Activated T-cell treated with anti-CD3 and anti-CD28 coated beads, Interleukin-2, amount 50 U/mL, for 72 hours (primary cell): ENCODE measurements at places on chromosomes 13 and 19.

- DNase-seq: no peak
Measured at GRCh38 chr13:97243915-97244781, 22.0 kb downstream of the MBNL2 start.

DNA sequence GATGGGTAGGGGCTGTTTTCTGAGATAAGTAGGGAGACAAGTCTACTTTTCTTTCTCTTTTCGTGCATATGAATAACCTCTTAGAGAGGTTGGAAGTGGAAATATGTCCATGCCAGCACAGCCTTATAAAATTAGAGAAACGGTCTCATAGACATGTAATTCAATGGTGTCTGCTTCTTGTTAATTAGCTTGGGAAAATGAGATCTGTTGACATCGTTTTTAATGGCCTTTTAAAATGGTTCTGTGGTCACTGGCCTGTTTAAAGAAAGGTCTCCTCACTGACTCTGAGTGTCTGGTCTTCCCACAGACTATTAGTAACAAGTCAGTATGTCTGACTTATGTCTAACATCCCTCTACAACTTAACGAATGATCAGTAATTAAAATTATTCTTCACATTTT, 487.1 kb downstream of the SLITRK6 start:
- no peak for DNase-seq

DNA sequence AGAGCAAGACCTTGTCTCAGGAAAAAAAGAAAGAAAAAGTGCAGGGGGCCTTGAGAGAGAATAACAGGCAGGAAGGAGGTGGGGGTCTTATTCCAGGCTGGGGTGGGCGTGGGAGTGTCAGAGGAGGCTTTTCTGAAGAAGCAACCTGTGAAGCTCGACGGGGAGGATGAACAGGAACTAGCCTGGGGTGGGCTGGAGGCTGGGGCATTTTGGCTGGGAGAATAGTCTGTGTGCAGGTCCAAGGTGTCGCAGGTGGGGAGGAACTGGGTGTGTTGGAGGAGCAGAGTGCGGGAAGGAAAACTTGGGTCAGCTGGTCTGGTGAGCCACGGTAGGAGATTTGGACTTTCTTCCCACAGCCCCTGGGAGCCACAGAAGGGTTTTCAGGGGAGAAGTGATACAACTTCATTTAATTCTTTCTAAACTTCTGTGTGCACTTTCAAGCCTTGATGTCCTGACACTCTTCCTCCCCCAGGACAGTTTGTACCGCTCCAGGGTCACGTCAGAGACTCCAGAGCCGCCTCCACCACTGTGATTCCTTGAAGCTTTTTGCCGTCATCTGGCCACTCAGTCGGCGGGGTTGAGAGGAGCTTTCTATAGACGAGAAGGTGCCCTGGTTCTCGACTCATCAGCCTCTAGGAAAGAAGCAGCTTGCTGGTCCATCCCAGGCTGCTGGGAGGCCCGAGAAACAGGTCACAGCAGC, 138.7 kb downstream of the SIPA1L3 start:
- no peak for DNase-seq

DNA sequence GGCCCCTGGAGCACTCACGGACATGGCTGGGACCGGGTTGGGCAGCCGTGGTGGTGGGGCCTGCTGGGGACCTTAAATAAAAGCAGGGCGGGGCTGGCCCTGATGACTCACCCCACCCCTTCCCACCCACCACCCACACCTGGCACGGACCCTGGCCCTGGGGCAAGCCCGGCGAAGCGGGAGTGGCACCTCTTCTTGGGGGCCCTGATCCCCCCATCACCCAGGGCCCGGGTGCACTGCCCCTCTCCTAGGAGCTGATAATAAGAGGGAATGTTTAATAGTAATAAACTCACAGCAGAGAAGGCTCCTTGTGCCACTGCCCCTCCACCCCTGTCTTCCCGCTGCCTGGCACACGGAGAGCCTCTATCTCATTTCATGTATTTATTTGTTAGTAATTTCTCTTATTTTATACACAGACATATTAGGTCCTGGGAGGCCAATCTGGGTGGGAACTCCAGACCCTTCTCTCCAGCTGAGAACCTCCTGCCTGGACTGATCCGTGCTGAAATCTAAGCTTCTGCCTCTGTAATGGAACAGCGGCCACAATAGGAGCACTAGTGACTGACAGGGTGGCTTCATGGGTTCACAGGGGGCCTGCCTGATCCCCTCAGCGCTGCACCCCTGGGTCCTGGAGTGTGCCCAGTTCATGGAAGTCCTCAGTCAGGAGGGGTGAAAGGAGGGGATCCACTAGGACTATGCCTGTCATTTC, at the start of gene LGALS7:
Gene LGALS7 (minus strand): TSS at position 49 of the 709 bp plus-strand sequence. CDS start 25 bp downstream, at position 24.
- DNase-seq: no peak

GRCh38 chr19:35135389-35135909, 590 bp upstream of the LGI4 start:
- peak; percentile 80 for DNase-seq

- no peak for DNase-seq
Measured at GRCh38 chr13:103351035-103351828, 285.0 kb upstream of the SLC10A2 start.

- DNase-seq: no peak
Measured at GRCh38 chr19:1411255-1412191, 4.1 kb downstream of the DAZAP1 start.

GRCh38 chr13:101178406-101178805, 237.9 kb downstream of the NALCN start:
- DNase-seq: no peak

DNA sequence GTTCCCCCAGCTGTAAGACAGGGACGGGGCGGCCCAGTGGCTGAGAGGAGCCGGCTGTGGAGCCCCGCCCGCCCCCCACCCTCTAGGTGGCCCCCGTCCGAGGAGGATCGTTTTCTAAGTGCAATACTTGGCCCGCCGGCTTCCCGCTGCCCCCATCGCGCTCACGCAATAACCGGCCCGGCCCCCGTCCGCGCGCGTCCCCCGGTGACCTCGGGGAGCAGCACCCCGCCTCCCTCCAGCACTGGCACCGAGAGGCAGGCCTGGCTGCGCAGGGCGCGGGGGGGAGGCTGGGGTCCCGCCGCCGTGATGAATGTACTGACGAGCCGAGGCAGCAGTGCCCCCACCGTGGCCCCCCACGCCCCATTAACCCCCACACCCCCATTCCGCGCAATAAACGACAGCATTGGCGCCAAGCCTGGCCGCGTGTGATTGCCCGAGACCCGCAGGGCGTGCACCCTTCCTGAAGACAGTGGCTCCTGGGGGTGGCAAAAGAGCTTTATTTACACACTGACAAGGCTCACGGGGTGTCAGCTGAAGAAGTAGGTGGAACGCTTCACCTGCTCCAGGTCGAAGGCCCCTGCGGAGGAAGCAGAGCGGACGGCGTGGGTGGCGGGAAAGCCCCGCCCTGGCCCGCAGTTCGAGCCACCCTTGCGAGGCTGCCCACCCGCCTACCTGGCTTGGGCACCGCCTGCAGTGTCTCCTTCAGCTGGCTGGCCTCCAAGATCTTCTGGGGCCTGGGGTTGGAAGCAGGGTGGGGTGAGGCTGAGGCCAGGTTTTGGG, 16.4 kb downstream of the POLRMT start:
- DNase-seq: no peak

GRCh38 chr19:36916991-36917390, 859 bp downstream of the ZNF568 start:
- DNase-seq: no peak

DNA sequence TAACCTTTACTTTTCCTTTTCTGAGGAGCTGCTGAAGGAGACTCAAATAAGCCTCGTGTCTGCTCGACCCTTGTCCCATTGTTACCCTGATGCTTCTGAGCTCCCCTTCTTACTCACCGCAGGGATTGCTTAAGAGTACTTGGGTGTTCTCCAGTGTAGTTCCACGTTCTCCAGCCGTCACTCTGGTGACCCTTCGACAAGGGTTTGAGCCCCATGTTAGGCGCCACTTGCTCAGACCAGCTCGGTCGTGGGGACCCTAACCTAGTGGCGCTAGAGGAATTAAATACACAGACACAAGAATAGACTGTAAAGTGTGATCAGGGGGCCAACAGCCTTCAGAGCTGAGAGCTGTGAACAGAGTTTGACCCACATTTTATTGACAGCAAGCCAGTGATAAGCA, 10.3 kb downstream of the ZNF480 start:
- DNase-seq: peak; percentile 8

- no peak for DNase-seq
Measured at GRCh38 chr13:104832231-104832630, 1703.2 kb downstream of the EFNB2 start.

DNA sequence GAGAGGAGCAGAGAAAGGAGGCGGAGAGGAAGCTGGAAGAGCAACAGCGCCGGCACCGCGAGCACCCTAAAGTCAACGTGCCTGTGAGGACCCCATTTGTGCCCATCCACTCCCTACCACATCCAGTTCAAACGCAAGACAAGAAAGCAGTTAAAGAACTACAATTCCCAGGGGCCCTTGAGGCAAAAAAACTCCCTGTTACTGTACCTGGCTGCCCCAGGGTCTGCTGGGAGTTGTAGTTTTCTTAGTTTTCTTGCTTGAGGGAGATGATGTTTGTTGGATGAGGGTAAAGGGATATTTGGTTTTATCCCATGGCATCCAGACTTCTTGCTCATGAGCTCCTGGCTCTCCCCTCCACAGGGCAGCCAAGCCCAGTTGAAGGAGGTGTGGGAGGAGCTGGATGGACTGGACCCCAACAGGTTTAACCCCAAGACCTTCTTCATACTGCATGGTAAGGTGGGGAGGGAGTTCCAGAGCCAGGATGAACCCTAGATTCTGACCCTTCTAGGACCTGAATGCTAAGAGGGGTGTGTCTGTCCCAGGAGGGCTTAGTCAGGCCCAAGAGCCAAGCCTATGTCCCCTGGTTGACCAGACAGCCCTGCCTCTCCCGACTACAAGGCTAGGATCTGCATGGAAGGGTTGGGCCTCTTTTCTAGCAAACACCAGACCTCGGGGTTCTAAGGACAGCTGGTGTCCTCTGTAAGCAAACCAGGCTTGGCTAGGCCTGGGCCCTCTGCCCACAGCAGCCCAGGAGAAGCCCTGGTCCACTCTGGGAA, 13.2 kb downstream of the NUCB1 start:
- DNase-seq: no peak

- peak; percentile 93 for DNase-seq
Measured at GRCh38 chr19:1875646-1876495, 9.4 kb downstream of the ABHD17A start.
